Left forelimb (tissue), 1 donor: ENCODE measurements at places on chromosomes 3 and 15.

GRCh38 chr3:138395865-138396751 lies 38.3 kb upstream of the ESYT3 start:
- DNase-seq, result peak; percentile 49

DNA sequence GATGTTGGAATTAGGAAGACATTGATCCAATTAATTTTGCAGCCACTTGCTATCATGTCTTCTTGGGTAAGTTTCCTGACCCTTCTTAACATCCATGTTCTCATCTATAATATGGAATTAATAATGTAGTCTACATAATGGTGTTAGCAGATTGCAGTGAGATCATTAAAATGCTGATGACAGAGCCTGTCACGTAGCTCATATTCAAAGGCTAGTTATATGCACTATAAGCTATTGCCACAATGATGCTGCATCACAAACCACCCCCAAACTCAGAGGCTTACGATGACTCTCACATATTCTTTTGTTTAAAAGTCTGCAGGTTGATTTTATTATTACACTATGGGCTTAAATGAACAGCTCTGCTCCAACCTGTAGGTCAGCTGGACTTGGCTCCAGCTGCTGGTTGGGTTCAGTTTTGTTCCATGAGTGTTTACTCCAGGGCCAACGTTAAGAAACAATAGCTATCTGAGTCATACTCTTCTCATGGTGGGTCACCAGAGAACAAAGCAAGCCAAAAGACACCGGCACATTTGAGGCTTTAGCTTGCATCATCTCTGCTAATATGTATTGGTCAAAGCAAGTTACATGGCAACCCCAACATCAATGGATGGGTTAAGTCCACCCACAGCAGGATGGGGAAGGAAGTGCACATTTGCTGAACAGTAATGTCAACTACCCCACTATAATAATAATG lies 250.0 kb upstream of the SLCO3A1 start:
- no peak for DNase-seq

DNA sequence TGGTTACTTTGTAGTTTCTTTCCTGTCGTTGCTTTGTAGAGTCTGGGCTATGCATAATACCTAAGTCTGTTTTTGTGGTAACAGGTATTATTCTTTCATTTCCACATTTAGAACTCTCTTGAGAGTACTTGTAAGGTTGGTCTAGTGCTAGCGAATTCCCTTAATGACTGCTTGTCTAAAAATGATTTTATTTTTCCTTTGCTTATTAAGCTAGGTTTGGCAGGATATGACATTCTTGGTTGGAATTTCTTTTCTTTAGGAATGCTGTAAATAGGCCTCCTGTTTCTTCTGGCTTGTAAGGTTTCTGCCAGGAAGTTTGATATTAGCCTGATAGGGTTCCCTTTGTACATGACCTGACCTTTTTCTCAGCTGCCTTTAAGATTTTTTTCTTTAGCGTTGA lies 70.1 kb upstream of the SGO1 start:
- no peak for DNase-seq

DNA sequence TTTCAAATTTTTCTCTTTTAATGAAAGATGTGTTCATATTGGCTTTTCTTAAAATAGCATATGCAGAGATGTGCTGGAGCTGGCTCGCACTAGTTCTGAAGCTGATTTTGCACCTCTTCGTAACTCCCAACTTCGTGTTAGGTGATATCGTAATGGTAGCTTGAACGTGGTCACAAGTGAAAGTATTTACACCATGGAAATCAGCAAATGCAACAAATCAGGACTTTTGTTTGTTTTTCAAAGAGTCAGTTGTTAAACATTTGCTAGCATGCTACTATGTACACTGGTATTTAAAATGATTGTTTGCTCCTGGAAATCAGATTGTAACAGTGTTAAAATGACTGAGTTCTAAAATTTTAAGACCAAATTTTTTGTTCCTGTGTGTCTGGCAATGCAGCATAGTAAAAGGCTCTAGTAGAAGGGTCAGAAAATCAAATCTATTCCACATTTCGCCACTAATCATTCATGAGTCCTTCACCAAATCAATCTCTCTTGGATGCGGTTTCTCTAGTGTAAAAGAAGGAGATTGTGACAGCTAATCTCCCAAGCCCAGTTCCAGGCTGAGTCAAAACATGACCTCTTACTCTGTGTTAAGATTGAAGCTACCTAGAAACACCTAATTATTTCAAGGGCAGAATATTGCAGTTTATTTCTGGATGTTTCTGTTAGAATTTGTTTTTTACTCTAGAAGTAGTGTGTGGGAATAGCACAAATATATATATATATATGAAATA lies 34.3 kb upstream of the CMC1 start:
- DNase-seq, result no peak

GRCh38 chr15:38085931-38086568 lies 151.6 kb downstream of the TMCO5A start:
- DNase-seq, result no peak

GRCh38 chr3:37223576-37223975 lies 49.2 kb upstream of the LRRFIP2 start:
- no peak for DNase-seq

DNA sequence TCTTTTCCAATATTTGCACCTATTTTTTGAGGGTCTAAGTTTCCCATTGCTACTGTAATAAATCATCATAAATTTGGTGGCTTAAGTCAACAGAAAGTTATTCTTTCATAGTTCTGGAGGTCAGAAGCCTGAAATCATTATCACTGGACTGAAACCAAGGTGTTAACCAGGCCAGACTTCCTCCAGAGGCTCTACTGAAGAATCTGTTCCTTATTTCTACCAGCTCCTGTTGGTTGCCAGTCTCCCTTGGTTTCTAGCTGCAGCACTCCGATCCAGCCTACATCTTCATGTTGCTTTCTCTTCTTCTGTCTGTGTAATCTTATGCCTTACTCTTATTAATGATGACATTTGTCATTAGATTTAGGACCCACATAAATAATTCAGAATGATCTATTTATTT lies 22.0 kb upstream of the ARPP21 start:
- no peak for DNase-seq

DNA sequence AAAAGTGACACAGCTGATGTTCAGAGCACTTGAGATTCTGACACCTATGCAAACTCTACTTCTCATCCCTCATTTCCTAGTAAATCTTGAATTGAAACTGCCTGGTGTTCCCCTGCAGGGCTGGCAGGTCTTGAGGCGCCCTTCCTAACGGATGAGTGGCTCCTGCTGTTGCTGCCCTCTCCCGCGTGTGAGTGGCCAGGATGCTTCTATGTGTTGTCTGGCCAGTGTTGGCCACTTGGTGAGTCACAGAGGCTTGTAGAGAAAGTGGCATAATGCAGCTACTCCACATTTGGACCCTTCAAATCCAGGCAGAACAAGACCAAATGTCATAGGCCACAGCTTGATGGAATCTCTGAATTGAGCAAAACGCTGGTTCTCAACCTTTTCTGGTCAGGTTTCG lies 63.6 kb downstream of the MOBP start:
- DNase-seq, result no peak

- DNase-seq, result no peak
These were observed 4.5 kb downstream of the CHST13 start for GRCh38 chr3:126528419-126528799.

- DNase-seq, result no peak
These were observed 70.6 kb downstream of the LRRC49 start for GRCh38 chr15:70963199-70963598.

GRCh38 chr3:30662836-30663235 lies 56.4 kb downstream of the TGFBR2 start:
- DNase-seq, result no peak

- no peak for DNase-seq
These were observed 337.3 kb downstream of the FOXP1 start for GRCh38 chr3:71245971-71246880.

- no peak for DNase-seq
These were observed 30.0 kb downstream of the RGMA start for GRCh38 chr15:93058904-93059427.

GRCh38 chr3:33201195-33201594 lies 17.4 kb downstream of the SUSD5 start:
- DNase-seq, result no peak

DNA sequence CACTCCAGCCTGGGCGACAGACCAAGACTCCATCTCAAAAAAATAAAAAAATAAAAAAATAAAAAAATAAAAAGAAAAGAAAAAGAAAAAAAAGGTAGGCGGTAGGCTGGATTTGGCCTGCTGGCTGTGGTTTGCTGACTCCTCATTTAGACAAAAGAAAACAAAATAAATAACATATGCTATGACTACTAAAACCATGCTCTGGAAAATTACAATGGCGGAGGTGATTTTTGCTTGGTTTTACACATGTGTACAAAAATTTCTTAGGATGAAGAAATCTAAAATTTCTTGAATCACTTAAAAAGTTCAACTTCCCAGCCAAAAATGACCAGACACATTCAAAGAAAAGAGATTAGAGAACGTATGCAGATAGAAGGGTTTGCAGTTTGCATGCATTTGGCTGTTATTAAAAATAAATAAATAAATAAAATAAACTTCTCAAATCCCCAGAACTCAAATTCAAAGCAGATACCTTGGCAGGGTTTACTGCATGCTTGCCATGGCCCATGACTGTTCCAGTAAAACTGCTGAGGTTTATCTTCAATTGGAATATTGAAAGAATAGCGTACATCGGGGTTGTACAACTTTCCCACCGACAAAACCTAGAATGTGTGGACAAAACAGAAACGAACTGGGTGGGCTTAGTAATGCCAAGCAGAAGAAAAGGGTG lies 65.9 kb downstream of the ADAMTS9 start:
- DNase-seq, result no peak

DNA sequence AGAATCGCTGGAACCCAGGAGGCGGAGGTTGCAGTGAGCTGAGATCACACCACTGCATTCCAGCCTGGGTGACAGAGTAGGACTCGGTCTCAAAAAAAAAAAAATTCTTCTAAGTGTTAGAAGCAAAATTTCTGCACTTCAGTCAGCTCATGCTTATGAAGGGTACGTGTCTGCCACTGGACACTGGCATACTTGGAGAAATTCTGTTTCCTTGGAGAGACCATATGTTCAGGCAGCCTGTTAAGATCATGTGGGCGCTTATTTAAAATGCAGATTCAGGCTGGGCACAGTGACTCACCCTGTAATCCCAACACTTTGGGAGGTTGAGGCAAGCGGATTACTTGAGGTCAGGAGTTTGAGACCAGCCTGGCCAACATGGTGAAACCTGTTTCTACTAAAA lies 85.6 kb upstream of the IQSEC1 start:
- DNase-seq, result no peak

- no peak for DNase-seq
These were observed 26.1 kb downstream of the CD276 start for GRCh38 chr15:73710321-73710720.
